ENCODE measurements at places on chromosomes 1 and 21.
A peak's percentile ranks its signal among the peaks of the same experiment; 100 is the strongest.

- no peak for DNase-seq
These were observed 149.6 kb downstream of the RHOU start for GRCh38 chr1:228884615-228885566.

GRCh38 chr1:170619241-170620028 is 44.5 kb upstream of the PRRX1 start:
- DNase-seq: peak; percentile 77

GRCh38 chr1:67604778-67605177 is 80.2 kb upstream of the GADD45A start:
- DNase-seq: no peak

GRCh38 chr1:40384887-40385286 is 11.4 kb downstream of the SMAP2 start:
- no peak for DNase-seq

- DNase-seq: no peak
These were observed 157.8 kb upstream of the VAMP3 start for GRCh38 chr1:7613106-7613850.

- no peak for DNase-seq
These were observed 1252.1 kb upstream of the ADGRL4 start for GRCh38 chr1:80258659-80259058.

DNA sequence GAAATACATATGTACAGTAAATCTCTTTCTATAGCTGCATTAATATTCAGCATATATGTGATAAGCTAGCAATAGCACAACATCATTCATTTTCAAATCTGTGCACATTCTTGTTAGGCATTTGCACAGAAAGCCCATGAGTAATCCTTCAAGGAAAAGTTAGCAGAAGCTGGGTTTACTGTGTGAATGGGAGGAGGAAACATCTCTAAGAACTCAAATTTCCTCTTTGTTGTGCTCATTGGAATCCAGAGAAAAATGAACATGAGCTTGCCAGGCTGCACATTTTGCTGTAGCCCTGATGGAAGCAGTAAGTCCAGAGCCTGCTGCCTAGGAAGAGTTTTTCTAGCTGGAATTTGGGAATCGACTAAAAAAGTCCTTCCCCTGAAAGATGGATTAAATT is 214.2 kb upstream of the FOXD3 start:
- DNase-seq: no peak

GRCh38 chr1:212196355-212196754 is 88.9 kb upstream of the PPP2R5A start:
- DNase-seq: no peak

DNA sequence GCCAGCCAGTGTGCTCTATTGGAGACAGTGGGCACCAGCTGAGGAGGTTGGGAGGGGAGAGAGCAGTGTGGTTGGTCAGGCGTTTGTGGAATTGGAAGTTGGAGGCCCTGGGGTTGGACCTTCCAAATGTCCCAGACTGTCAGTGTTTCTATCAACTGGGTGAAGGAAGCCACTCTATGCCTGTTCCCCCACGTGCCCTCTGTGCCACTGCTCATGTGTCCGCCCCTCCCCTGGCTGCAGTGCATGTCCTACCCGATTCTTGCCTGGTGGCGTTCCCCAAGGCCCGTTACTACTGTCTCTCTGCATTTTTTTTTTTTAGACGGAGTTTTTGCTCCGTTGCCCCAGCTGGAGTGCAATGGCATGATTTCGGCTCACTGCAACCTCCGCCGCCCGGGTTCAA is 21.1 kb downstream of the ADORA1 start:
- no peak for DNase-seq

GRCh38 chr1:35120458-35121133 is 41.4 kb downstream of the ZMYM1 start:
- DNase-seq: no peak

DNA sequence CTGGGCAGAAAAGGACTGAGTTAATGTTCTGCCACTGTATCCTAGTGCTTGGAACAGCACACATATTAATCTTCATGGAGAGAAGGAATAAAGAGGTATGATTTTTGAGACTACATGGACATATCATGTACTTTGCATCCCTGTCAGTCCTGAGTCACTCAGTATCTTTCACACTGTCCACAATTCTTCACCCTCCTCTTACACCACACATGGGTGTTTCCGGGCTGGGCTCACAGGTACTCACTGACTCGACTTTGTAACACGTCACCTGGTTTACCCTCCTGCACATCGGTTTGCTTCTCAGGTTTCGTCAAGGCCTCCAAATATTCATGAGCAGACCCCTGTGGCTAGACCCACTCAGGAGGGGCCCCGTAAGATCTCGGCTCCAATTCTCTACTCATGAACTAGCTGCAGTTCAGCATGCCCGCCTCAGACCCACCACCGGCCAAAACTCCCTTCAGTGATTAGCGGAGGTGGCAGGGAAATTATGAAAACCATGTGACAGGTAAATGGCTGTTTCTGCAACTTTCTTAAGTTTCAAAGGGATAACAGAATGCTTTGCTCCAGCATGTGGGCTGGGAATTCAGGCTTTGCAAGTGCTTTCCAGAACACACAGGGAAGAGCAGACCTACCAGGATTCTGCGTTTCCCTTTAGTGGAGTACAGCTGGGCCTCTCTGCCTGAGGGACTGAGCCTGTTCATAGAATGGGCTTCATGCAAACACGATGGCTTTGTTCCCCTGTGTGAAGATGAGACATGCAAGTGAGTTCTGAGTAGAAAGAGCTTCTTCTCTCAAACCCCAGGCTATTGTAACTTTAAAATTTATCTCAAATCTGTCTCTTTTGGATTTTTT is 31.3 kb upstream of the TRABD2B start:
- no peak for DNase-seq

DNA sequence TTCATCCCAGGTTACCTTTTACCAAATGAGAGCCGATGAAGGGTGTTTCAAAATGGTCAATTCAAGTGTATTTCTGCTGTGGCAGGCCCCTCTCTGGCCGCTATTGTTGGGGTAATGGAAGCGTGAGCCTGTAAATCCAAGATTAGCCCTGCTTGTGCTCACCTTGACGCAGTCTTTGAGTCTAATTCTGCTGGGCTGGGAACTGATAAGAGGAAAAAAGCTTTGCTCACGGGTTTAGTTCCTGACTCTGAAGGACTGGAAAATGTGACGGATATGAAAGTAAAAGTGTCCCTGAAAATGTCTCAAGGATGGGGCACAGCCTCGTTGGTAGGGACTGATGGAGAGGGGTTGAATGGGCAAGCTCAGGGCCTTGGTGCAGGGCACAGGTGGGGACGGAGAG is 125.9 kb upstream of the GALNT2 start:
- no peak for DNase-seq

DNA sequence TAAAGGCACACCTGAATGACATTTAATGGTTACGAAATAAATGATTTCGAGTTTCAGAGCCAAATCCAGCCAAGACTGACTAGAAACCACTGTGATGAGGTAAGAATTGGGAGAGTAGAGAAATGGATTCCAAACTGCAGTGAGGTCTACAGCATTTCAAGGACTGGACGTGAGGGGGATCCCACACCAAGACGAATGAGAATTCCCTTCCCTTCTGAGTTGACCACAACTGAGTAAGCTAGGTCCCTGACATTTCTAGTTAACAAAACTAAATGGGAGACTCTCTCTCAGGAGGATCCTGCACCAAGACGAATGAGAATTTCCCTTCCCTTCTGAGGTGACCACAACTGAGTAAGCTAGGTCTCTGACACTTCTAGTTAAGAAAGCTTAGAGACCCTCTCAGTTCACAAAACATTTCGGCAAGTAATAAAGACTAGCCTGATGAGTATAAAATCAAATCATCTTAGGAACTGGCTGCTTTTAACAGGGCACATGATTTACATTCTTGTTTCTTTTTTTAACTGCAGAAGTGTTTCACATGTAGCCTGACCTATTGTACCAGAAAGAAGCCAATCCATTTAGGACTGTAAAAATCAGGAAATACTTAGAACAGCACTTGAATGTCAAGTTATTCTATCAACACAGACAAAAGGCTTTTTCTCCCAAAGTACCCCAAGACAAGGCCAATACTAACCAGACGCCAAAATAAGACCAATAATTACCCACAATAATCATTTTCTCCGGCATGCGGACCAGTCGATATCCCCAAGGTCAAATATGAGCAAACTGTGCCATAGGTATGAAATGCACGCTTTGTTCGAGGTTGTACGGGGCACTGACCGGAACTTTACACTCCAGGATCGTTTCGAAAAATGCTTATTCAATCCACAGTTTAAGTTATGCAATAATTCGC is 1.4 kb upstream of the SPATA1 start:
- DNase-seq: no peak

GRCh38 chr1:54350360-54350759 is 55.8 kb downstream of the SSBP3 start:
- DNase-seq: no peak
